ENCODE measurements at places on chromosomes 2 and 18.

GRCh38 chr2:121634354-121635307 lies 14.6 kb downstream of the CLASP1 start:
- DNase-seq: no peak

GRCh38 chr2:101655702-101656422 lies 41.6 kb upstream of the MAP4K4 start:
- DNase-seq: no peak

DNA sequence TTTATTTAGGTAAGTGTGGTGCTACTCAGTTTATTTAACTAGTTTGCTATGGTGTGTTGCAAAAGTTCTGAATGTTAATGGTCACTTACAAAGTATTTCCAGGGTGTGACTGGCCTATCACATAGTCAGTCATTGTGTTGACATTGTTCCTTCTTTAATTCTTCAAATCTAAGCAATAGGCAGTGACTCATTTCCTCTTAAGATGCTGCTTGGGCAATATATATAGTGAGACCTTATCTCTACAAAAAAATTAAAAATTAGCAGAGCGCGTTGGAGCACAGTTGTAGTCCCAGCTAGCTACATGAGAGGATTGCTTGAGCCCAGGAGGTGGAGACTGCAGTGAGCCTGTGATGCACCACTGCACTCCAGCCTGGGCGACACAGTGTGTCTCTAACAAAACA lies 5.8 kb upstream of the CCDC88A start:
- DNase-seq: no peak

DNA sequence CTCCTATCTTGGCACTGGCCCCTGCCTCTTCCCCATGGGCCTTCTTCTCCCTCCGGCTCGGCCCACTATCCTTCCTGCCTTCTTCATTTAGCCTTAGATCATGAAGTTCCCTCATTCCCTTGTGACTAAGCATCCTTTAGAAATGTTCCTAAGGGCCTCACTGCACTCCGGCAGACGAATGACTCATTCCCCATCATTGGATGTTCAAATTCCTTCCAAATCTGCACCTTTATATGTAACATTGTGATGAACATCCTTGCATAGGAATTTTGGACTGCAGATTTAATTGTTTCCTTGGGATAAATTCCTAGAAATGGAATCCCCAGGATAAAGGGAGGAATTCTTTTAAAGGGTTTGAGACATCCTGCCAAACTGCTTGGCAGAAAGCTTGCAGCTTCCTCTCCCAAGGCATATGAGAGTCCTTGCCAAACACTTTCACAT lies 19.0 kb downstream of the CRACDL start:
- no peak for DNase-seq

- no peak for DNase-seq
Measured at GRCh38 chr2:40451918-40452605, at the start of gene SLC8A1. TSS of gene SLC8A1 (minus strand) at chr2:40452090.

GRCh38 chr2:114550895-114551793 lies 108.7 kb downstream of the DPP10 start:
- peak; percentile 65 for DNase-seq

DNA sequence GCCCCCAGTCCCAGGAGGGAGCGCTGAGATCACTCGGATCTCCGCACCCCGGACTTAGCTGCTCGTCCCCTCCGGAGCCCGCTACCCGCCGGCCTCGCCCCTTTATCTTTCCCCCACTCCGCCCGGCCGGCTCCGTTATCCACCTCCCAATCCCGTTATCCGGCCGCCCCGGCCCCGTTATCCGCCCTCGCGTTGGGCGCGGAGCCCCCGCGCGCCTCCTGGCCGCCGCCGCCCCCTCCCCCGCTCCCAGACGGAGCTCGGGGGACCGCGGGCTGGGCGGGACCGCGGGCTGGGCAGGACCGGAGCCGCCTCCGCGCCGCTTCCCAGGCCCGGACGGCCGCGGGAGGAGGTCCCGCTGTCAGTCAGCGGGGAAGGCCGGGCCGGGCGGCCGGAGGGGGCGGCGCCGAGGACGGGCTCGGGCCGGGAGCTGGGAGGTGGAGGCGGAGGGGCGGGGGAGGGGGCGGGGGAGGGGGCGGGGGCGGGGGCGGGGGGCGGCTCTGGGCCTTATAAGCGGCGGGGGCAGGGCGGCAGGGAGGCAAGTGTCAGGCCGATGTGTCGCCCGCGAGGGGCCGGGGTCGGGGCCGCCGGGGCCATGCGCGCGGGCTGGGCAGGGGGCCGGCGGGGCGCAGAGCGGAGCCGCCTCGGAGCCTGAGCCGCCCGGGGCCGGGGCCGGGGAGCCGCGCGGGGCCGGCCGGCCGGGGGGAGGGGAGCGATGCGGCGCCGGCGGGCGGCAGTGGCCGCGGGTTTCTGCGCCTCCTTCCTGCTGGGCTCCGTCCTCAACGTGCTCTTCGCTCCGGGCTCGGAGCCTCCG lies at the start of gene PKDCC:
PKDCC (plus strand) TSS at position 534 of the 811 bp plus-strand sequence; CDS start at position 713, 179 bp downstream.
- no peak for DNase-seq

- DNase-seq: no peak
Measured at GRCh38 chr18:59697236-59697932, at the start of gene CCBE1. TSS of gene CCBE1 (minus strand) at chr18:59697423.

- no peak for DNase-seq
Measured at GRCh38 chr2:17620841-17621240, 80.3 kb downstream of the VSNL1 start.

DNA sequence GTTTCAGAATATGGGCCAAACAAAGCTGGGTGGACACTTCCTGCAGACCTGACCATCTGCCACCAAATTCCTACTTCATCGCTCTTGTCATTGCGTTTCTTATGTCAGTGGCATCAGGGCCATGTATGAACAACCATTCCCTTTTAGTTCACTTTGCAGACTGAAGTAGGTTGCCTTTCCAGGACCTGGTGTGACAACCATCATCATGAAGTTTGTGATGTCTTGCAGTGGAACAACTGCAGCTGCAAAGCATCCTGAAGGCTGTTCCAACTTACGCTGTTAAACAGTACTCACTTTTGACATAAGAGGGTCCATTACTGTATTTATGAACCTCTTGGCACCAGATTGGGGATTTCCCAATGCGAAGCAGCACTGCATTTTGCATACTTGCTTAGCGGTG lies 511.6 kb downstream of the ARHGAP15 start:
- no peak for DNase-seq

- peak; percentile 53 for DNase-seq
Measured at GRCh38 chr2:176174824-176175708, 13.4 kb upstream of the HOXD1 start.

- DNase-seq: no peak
Measured at GRCh38 chr2:71546777-71547281, 93.5 kb downstream of the DYSF start.

DNA sequence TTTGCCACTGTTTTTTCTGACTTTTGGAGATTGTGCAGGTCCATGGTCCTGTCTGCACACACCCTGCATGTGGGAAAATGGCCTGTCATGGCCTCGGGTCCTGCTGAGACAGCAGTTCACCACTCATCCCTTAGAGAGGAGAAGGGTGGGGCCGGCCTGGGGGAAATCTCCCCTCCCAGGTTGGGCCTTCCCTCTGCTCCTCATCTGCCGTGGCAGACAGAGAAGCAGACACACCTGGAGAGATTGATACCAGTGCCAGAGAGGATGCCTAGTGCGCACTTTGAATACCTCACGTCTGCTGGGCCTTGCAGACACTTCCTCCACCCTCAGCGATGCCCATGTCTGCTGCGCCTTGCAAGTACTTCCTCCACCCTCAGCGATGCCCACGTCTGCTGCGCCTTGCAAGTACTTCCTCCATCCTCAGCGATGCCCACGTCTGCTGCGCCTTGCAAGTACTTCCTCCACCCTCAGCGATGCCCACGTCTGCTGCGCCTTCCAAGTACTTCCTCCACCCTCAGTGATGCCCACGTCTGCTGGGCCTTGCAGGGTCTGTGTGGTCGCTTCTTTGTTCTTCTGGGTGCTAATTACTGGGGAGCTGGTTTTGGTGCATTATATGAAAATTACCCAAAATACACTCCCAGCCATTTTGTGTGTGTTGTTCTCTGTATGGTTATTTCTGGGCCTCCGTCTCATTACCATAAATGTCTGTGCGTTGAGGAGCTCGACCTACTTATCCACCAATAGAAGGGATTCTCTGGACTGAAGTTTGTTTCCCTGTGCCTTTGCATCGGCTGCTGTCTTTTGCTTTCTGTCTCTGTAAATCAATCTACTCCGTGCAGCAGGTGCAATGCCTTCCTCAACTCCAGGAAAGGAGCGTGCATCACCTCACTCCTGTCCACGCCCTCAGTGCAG lies 186.9 kb upstream of the PXDN start:
- DNase-seq: no peak

DNA sequence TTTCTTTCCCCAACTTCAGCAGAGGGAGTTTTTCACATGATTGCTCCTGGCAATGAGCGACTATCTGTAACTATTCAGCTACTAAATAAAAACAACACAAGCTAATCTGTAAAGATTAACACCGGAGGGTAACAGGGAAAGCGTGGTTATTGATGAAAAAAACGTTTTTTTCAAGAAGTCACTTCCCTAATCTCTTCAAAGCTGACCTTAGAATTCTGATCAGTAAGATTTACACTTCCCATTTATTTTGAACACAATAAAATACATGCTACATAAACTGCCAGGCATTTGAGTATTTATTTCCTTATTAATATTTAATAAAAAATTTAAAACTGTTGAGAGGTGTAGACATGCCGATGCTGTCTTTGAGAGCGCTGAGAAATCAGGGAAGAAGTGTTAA lies 207.4 kb upstream of the HDAC4 start:
- DNase-seq: no peak

GRCh38 chr18:54856105-54856646 lies 27.9 kb downstream of the RAB27B start:
- DNase-seq: no peak

DNA sequence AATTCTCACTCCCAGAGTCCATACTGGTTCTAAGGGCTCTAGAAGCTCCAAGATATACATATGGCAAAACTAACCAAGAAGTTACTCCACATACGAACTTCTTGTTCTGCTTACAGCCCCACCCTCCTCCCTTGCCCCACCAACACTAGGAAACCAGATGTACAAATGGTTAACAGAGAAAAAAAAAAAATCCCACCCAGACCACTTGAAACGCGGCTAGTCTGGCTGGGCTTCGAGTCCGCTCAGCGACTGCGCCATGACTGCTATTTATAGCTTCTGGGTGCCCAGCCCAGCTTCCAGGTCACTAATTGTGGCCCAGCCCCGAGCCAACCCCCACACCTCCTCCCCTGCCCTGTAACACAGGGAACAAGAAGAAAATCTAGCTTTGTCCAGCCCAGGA lies 47.0 kb upstream of the IHH start:
- no peak for DNase-seq

GRCh38 chr2:8496079-8496478 lies 185.8 kb upstream of the ID2 start:
- no peak for DNase-seq

GRCh38 chr2:222710736-222711135 lies 39.3 kb downstream of the MOGAT1 start:
- DNase-seq: no peak

DNA sequence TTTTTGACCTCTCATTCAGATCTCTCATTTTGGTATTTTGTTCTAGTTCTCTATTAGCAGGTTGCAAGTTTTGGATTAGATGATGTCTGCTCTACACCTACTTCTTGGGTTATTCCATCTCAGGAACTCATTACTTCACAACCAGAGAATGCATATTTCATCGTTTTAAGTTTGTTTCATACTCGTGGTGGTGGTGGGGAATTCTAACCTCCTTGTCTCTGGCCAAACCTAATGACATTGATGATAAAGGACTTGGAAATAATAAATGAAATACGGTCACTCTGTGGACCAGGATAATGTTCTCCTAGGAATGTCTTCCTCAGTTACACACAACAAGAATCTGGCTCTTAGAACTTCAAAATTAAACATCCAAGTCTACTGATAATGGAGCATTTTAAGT lies 115.2 kb downstream of the CDC42EP3 start:
- no peak for DNase-seq

- DNase-seq: no peak
Measured at GRCh38 chr2:68316111-68316510, 3.6 kb downstream of the CNRIP1 start.

- no peak for DNase-seq
Measured at GRCh38 chr18:8799596-8800441, 94.5 kb downstream of the MTCL1 start.

- DNase-seq: no peak
Measured at GRCh38 chr2:218780851-218781690, 876 bp upstream of the CYP27A1 start.

DNA sequence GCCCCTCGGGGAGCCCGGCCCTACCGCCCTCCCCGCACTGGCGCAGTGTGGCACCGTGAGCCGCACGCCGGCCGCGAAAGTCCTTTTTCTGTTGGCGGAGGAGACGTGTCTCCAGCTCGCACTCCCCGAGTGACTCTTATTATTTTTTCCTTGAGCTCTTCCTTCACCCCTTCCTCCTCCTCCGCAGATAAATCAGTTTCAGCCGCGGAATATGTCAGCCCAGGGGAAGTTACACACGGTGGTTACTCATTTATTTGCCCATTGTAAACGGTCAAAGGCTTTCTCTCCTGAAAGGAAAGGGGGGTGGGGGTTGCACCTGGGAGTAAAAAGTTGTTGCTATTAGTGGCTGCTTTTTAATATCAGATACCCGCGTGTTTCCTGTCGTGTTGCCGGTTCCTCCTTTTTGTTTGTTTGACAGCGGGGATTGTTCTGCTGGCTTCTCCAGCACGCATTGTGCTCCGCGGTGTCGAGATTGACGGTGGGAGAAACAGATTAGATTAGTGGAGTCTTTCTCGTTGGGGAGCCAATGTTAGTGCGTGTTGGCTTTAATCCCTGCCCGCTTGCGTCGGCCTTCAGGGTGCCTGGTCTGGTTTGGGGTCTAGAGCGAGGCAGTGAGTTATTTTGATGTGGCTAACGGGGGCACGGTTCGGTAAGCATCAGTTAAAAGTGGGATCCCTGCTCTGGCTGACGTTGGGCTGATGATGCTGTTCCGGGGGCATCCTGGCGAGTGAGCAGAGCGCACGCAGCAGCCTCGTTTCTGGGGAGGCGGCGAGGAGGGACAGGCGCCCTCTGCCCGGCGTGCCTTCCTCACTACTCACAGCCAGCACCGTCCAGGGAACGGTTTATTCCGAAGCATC lies 1.6 kb downstream of the CRIM1 start:
- no peak for DNase-seq

DNA sequence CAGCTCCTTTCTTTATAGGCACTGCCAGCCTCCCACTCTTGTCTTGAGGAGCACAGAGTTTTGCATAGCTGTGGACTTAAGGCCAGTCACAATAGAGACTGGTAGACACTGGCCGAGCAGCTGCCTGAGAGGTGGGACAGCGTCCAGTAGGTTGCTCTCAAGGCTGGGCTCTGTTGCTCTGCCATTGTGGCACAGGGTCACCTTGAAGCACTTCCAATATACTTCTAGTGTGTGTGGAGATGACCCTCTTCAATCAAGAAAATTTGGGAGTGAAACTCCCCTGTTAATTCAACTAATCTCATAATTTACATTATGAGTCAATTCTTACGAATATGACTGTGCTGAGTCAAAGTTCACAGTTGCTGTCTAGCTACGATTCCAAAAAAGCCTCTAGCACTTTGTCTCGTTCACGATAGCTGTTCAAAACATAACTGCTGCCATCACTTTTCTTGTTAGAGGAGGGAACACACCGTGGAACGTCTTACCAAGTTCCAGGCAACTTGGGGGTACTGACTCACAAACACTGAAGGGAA lies 636.2 kb downstream of the EPHA4 start:
- DNase-seq: no peak

Measured in Jurkat, Clone E6-1 (cell line).